ENCODE measurements at places on chromosomes 11 and 22. TPM values are rescaled to one million over a fixed set of nuclear protein-coding genes. Genes with fewer than 3 reads are reported as not detected.

The MIOX gene
- 0.59 TPM for total RNA-seq

The KDM4D gene
- total RNA-seq = 1.6 TPM

The SMC1B gene
- total RNA-seq = 1.1 TPM

The PKNOX2 gene
- not detected for total RNA-seq

The POU2AF2 gene
- not detected for total RNA-seq

The FOLR1 gene
- not detected for total RNA-seq
